ENCODE measurements at places on chromosomes 6 and 20.

DNA sequence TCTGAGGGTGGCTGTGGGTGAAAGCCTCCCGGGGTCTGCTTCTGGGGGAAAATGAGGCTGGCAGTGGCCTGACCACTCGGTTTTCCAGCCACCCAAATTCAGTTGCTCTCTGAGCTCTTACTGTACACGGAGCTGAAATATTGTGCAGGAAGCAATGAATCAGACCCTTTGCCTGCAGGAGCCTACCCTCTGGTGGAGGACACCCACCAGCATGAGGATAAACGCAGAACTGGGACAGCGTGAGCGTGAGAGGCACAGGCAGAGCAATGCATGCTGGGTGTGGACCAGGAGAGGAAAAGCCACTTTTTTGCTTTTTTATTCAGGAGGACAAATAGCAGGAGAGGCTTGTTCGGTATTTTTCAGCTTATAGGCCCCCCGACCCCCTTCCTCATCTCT is 298.0 kb downstream of the QKI start:
- no peak for DNase-seq

GRCh38 chr6:15819226-15819625 is 156.4 kb upstream of the DTNBP1 start:
- no peak for DNase-seq

DNA sequence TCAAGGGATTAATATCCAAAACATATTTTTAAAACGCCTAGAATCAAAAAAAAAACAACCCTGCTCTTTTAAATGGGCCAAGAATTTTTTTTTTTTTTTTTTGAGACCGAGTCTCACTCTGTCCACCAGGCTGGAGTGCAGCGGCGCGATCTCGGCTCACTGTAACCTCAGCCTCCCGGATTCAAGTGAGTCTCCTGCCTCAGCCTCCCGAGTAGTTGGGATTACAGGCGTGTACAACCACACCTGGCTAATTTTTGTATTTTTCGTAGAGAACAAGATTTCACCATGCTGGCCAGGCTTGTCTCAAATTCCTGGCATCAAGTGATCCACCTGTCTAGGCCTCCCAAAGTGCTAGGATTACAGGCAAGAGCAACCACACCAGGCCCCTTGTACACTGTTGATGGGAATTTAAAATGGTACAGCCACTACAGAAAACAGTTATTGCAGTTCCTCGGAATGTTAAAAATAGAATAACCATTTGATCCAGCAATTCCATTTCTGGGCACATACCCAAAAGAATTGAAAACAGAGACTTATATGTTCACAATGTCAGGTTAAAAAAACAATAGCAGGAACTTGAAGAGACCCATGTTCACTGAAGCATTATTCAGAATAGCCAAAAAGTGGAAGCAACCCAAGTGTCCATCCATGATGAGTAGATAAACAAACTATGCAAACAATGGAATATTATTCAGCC is 3.1 kb upstream of the MYL9 start:
- no peak for DNase-seq

GRCh38 chr6:41306187-41306854 is 19.8 kb upstream of the TREM1 start:
- DNase-seq, result peak; percentile 49

DNA sequence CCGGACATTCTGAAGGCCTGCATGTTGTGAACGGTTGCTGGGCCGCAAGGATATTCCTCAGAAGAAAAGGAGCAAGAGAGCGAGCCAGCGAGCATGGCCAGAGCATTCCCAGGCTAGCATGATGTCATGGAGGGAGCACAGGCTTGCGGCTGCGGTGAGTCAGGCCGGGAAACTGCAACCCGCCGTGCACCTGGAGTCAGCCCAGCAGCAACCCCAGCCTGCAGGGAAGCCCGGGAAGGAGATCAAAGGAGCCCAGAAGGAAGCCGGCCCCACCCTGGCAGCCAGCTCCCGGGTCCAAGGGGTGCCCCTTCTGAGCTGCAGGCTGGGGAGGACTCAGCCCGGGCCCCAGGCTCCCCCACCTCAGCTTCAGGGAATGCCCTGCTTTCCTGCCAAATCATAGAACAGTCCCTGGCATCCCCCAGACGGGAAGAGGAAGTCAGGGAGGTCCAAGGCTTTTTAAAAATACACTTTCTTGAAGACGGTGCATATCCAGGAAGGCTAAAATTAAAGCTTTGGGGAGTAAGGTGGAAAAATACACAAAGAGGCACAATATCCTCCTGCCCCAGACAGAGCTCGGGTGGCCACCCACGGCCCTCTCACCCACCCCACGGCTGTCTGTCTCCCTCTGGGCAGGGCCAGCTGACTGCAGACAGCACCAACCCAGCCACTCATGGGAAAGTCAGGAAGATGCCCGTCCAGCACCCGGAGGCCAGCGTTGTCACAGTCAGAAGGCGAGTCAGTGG is 53.7 kb downstream of the BMP7 start:
- no peak for DNase-seq

DNA sequence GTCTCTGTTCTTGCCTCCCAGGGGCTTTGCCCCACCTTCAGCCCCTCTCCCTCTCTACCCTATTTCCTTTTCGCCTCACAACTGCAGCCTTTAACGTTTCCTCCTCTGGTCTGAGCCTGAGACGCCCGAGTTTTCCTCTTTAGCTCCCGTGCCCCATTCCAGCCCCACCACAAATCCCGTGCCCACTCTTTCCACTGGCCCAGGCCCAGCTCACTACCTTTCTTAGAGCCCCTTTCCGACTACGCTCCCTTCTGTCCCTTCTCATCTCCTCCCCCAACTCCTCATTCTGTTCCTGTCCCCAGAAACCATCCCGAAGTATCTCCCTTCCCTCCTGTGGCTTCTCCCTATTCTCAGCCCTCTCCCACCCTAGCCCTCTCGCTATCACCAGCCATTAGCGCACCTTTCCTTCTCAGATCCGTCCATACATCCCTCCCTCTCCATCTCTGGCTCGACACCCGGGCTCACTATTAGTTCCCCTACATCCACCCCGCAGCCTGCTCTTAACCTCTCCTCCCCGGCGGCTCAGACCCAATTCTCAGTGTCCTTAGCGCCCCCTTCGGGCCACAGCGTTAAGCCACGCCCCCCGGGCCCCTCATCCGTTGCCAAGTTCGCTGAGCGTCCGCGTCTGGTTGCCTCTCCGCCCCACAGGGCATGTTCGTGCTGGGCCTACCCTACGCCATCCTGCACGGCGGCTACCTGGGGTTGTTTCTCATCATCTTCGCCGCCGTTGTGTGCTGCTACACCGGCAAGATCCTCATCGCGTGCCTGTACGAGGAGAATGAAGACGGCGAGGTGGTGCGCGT is 2.7 kb downstream of the SLC32A1 start:
- DNase-seq, result peak; percentile 93

DNA sequence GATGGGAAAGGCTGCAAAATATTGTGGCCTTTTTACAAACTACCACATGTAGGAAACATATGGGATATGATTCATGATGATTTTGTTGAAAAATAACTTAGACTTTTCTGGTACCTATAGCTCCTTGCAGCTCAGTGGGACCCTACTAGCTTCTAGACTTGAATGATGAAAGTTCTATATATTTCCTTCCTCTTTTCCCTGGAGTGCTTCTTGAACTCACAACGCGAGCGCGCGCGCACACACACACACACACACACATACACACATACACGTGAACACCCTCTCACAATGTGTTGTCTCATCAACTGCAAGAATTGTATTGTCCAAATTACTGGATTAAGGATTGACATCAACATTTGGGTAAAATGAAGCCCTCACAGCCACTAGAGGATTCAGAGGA is 61.9 kb downstream of the TOX2 start:
- DNase-seq, result no peak

GRCh38 chr6:109313139-109313538 is 69.1 kb downstream of the CD164 start:
- no peak for DNase-seq

DNA sequence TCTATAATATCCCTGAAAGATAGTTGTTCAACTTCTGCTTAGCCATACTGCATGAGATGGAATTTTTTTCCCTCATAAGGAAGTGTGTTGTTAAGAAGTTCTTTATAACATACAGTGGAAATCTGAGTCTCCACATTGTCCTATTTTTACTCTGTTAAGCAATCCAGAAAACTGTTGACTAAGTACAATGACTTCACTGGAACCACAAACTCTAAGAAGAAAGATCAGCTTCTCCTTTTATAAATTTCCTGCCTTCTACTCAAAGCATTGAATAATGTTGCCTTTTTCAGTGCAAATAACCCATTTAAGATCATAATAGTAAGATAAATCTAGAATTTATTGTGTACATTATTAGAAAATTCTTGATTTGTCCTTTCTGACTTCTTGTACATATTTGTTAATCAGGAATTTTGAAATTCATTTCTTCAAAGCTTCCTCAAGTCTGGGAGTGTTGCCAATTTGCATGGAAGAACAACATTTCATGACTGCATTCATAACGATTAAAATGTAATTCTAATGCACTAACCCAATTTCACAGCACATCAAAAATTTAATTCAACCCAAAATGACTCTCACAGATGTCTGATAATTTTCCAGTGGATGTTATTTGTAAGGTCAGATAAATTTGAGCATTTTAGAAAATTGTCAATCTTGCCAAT is 45.6 kb upstream of the ANKEF1 start:
- no peak for DNase-seq

- DNase-seq, result no peak
These were observed 22.7 kb downstream of the PIM1 start for GRCh38 chr6:37192666-37193065.

- DNase-seq, result no peak
These were observed 67.5 kb upstream of the NRN1 start for GRCh38 chr6:6074190-6074589.

GRCh38 chr6:74277777-74278186 is 581.8 kb downstream of the CD109 start:
- DNase-seq, result no peak

GRCh38 chr6:125968493-125968892 is 11.9 kb downstream of the HINT3 start:
- no peak for DNase-seq

GRCh38 chr6:125363824-125364165 is 62.0 kb upstream of the HDDC2 start:
- DNase-seq, result no peak

- no peak for DNase-seq
These were observed 99.0 kb downstream of the GMPR start for GRCh38 chr6:16337295-16337975.

DNA sequence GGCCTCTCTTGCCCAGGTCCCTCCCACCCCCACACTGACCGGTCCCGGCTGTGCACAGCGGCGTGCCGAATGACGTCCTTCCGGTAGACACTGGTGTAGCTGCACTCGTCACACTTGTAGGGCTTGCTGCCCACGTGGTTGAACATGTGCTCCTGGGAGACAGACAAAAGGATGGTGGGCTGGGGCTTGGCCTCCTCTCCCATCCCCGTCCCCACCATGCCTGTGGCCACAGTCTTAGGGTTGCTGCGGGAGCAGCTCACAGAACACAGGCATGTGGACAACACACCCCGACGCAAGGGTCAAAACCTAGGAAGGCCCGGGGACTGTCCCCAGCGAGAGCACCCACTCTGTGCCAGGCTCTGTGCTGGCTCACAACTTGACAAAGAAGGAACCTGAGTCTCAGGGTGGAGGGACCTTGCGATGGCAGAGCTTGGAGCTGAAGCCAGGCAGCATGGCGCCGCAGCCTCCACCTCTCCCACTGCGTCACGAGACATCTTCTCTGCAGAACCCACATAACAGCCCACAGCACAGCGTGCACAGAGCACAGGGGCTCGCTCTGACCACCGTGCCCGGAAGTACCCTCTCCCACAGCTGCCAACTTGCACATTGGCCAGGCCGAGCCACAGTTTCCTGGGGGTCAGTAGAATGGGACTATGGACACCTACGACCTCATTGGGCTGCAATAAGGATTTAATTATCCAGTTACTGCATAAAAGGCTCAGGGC is 9.8 kb downstream of the ZNF335 start:
- no peak for DNase-seq

DNA sequence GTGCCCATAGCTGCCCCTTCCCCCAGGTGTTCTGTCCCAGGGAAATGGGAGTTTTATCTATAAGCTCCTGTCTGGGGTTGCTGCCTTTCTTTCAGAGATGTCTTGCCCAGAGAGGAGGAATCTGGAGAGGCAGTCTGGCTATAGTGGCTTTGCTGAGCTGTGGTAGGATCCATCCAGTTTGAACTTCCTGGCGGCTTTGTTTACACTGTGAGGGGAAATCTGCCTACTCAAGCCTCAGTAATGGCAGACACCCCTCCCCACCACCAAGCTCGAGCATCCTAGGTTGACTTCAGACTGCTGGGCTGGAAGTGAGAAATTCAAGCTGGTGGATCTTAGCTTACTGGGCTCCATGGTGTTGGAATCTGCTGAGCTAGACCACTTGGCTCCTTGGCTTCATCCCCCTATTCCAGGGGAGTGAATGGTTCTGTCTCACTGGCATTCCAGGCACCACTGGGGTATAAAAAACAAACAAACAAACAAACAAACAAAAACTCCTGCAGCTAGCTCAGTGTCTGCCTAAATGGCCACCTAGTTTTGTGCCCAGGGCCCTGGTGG is 24.0 kb downstream of the TNFAIP3 start:
- no peak for DNase-seq

DNA sequence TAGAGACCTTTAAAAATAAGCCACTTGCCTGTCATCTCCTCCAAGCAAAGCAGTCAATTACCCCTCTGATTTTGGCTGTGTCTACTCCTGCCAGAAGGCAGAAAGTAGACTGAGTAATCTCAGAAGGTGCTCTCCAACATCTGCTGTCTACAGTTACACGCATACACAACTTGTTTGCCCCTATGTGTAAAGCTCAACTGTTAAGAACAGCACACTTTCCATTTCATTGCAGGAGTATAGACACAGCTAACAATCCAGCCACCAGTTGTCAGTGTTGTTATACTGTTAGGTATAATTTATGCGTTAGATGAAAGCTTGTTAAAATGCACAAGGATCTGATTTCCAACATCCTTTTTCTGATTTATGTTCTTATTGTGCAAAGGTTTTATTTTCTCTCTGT is 88.2 kb downstream of the SAMD3 start:
- no peak for DNase-seq

- no peak for DNase-seq
These were observed 122.7 kb upstream of the AGPAT4 start for GRCh38 chr6:161396539-161396938.

DNA sequence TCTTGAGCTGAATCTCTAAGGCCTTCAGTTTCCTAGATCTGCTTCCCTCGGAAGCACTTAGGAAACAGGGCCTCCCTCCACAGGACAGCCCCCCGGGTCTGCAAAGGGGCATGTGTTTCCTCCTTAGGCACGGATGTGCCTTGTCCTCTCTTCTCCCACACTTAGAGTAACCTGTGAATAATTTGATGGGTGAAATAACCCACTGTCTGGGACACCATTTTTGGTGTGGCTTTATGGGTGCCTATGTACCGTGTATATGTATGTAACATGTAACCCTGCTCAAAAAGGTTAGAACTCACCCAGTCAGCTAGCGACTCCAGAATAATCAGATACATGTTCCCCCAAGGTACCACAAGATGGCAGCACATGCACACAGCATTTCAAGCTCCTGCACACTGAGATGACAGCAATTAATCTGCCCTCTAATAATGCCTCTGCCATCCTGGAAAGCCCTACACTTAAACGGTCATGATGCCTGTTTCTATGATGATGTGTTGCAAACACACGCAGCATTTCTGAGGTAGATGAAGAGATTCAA is 212.0 kb upstream of the PROKR2 start:
- peak; percentile 64 for DNase-seq
